ENCODE measurements at places on chromosomes 4 and X. TPM values are rescaled to one million over a fixed set of nuclear protein-coding genes. Genes with fewer than 3 reads are reported as not detected.

Gene SPANXA1
- not detected for total RNA-seq

DNA sequence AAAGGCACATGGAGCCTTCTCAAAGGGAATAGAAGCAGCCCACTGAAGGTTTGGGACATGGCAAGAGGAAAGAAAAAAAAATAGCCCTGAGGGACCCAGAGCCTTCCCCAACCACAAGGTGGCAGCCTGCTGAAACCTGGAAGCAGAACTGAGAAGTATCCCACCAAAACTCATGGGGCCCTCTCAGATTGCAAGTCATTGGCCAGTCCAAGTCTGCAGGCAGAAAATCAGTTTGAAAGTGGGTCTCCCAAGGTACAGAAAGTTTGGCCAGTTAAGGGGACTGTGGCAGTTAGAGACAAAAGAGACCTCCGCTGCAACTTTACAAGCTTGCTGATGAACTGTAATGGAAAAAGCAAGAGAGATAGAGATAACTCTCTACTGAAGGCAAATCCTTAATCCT is 155.8 kb downstream of the ANTXR2 start:
- DNase-seq, result no peak

DNA sequence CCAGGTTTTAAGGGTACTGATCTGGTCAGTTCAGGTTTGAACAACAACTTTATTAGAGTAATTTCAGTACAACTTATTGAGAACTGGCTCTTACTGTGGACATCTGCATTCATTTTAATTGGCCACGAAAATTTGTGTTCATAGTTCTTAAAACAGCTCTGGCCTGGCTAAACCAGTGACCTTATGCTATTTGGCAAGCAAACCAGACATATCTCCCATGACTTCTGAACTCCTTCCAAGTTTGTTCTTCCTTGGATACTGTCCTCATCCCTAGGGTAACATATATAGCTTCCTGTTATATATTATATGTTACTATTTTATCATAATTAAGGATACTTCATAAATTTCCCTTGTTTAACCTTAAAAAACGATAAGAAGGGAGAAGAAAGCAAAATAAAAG is 841.9 kb downstream of the TRAM1L1 start:
- DNase-seq, result no peak

GRCh38 chr4:1604706-1605205 is 79.4 kb downstream of the FAM53A start:
- DNase-seq, result no peak

Gene EIF1AX
- total RNA-seq, result 75.0 TPM

Gene SPACA5
- total RNA-seq, result not detected

DNA sequence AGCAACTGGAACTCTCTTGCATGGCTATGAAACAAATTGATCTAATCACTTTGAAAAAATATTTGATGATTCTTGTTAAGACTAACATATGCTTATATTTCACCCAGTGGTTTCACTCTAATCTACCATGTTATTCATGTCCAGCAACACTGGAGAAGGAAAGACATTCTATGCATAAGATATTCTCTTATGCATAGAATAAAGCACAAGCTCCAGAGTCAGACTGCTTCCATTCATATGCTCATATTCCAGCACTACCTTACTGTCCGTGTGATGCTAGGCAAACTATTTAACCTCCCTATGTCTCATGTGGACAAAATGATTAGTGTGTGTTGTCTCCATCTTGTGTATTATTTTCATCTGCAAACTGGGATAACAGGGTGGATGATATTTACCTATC is 124.1 kb downstream of the RNF150 start:
- no peak for DNase-seq

DNA sequence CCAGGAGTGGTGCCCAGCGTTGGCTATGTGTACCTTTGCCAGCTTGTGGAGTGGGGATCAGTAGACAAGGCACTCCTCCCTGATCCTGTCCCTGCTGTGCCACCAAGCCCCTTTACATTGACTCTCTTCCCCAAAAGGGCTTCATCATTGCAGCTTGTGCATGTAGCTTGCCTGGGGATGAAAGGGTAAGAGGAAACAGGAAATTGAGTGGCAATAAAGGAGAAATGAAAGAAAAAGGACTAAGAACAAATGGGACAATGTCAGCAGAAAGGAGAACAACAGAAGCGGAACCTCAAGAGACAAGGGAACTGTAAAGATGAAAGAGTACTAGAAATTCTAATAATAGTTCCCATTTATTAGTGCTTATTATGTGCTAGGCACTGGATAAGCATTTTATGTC is 8.7 kb upstream of the IL13RA1 start:
- no peak for DNase-seq

Gene RNF150
- 40.7 TPM for total RNA-seq

- DNase-seq, result no peak
These were observed 104.2 kb downstream of the TMEM131L start for GRCh38 chr4:153570228-153570973.

DNA sequence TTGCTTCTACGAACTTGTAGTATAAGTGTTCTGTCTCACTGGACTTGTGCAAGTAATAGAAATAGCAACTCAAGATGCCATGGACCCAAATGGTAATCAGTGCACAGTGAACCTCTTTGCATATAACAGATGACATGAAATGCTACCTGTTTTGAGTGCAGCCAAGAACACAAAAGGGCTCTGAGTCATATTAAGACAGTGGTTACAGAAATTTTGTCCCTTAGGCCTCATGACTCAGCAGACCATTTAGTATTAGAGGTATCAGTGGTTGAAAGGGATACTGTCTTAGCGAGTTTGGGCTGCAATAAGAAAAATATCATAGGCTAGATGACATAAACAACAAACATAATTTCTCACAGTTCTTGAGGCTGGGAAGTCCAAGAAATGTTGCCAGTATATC is 502.9 kb upstream of the PCDH10 start:
- no peak for DNase-seq

Gene RPGR
- total RNA-seq, result 12.1 TPM

DNA sequence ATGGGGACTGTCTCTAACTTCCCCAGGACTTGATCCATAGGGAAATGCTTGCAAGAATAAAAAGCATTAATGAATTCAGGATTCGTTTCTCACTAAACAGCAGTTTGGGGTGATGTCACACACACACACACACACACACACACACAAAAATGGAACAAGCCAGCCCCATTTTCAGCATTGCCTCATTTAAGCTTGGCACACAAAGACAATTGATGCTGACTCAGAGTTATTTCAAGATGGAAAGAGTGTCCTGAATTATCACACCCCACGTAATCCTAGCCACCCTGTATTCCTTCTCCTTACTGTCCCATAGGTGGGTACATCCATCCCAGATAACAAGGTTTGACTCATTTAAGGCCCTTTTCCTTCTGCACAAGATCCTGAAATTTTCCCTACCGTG is 345.1 kb upstream of the HS3ST1 start:
- no peak for DNase-seq

DNA sequence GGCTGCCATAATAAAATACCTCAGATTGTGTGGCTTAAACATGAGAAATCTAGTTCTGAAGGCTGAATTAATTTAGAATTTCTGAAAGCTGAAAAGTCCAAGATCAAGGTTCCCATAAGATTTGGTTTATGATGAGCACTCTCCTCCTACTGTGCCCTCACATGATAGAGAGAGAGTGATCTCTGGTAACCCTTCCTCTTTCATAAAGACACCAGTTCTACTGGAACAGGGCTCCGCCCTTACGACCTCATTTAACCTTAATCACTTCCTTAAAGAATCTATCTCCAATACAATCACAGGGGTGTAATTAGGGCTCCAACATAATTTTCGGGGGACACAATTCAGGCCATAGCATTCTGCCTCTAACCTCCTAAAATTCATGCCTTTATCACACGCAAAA is 194.0 kb upstream of the MAB21L2 start:
- DNase-seq, result no peak

Gene TBC1D9
- total RNA-seq, result 52.4 TPM

DNA sequence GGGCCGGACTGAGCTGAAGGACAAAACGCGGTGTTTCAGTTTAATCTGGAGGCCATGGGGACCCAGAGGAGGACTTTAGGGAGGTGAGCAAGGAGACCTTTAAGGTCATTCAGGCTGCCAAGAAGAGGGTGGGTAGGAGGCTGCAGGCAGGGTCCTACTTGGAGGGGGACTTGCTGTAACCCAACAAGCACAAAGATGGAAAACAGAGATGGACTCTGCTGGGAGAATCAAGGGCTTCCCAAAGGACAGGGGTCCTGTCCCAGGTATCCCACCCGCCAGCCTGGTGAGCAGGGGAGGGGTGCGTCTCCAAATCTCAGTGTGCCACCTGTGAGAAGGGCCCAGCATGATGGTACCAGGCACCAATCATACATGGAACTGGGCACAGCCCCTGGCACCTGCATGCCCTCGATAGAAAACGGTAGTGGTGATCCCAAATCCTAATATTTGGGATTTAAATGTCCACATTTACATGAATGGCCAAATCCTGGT is 3.9 kb upstream of the HAUS3 start:
- DNase-seq, result no peak

GRCh38 chrX:63755892-63756291 is 29.1 kb downstream of the ARHGEF9 start:
- no peak for DNase-seq

DNA sequence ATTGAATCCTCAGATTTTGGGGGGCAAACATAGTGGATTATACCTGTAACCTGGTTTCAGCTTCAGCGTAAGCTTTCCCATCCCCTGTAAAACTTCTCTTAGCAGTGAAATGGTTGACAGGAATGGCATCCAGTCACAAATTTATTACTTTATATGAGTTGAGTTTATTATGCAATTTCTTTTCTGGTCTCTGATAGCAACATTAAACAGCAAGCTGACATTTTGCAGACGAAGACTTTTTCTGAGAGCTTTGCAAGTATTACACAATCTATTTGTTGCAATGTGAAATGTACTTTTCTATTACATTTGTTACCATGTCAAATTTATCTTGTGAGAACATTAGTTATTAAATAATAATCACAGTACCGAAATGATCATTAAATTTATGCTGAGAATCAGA is 60.6 kb downstream of the GSPT2 start:
- DNase-seq, result no peak

Gene TMEM150C
- total RNA-seq, result 4.3 TPM

DNA sequence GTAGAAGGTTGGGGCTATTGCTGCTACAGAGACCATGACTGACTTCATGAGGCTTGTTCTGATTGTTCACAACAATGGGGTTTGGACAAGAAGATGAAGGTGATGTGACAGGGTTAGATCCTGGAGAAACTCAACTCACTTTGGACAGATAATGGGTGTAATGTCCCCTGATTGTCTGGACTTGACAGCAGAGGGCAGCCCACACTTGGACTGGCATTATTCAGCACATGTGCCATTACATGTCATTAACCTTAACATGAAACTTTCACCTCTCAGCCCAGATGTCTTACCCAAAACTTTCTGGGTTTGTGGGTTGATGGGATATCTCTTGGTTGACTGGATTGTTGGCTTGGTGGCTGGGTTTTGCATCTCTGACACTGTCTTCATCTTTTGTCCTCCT is 101.5 kb downstream of the MXRA5 start:
- DNase-seq, result no peak

GRCh38 chrX:130030826-130031225 is 48.4 kb downstream of the BCORL1 start:
- no peak for DNase-seq

GRCh38 chrX:55026143-55026542 is 4.6 kb downstream of the ALAS2 start:
- no peak for DNase-seq

Gene TTC29
- 0.56 TPM for total RNA-seq

- DNase-seq, result no peak
These were observed 70.9 kb upstream of the UGT2B7 start for GRCh38 chr4:69025191-69025998.

Gene CCNA2
- total RNA-seq, result 18.7 TPM

Gene RIPPLY1
- not detected for total RNA-seq

DNA sequence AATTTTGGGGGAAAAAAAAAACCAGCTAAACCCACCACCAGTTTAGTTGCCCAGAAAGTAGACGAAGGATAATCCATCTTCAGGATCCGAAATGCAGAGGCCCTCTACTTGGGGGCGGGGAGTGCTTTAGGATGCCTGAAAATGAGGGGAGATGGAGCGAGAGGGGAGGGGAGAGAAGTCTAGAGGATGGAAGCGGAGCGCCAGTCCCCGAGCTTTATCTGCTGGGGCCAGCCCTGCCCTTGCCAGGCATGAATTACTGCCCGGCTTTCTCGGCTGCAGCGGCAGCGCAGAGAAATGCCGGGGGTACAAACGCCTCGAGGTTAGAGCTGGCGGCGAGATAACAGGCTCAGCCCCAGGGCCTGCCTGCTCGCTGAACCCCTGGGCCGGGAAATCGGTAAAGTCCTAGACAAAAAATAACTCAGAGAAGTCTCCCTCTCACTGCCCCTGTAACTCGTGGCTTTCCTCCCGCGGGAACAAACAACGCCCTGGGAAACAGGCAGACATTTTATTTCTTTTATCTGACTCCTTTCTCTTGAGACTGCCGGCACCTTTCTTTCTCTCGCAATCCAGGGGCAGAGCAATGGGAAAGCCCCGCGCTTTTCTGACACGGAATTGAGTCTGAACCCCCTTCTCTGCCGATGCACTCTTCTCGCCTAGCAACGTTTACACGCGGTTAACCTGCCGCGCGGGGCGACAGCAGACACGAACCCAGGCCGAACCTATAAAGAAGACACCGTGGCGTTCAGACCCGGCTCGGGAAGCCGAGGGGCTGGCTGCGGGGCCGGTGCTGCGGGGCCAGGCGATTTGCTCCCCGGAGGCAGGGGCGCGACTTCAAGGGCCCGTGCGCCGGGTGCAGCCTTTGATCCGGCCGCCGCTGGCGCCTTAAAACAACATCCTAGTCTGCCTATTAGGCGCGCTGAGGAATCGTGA is 3.1 kb upstream of the MSX1 start:
- DNase-seq, result no peak

- no peak for DNase-seq
These were observed 1958.7 kb upstream of the IGFBP7 start for GRCh38 chr4:59068722-59069418.

GRCh38 chrX:82224961-82225360 is 1023.1 kb downstream of the SH3BGRL start:
- DNase-seq, result no peak

GRCh38 chr4:145340071-145340675 is 141.5 kb upstream of the SMAD1 start:
- DNase-seq, result no peak

Gene GNRHR
- not detected for total RNA-seq

DNA sequence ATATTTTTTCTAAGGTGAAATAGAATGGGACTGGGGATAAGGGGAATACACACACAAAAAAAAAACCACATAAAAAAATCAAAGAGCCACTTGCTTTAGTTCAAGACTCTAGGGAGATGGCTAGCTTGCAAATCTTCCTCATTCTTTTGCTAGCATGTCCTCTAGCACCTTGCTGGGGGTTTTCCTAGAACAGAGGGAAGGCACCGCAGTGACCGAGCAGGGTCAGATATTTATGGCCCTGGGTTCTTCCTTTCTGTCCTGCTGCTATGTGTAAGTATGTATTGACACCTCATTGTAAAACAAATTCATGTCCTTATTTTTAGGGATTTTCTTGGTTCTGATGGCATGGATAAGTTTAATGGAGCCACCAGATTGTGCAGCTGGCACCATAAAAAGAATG is 81.2 kb downstream of the SHISA3 start:
- DNase-seq, result no peak

Gene VSIG4
- total RNA-seq, result not detected

GRCh38 chr4:7418131-7418943 is 16.4 kb downstream of the PSAPL1 start:
- DNase-seq, result peak; percentile 25

Gene CYTL1
- total RNA-seq, result 13.9 TPM

GRCh38 chr4:22668301-22668700 is 24.4 kb upstream of the GBA3 start:
- DNase-seq, result no peak
